ENCODE measurements at places on chromosomes 2 and 18. TPM values are rescaled to one million over a fixed set of nuclear protein-coding genes. Genes with fewer than 3 reads are reported as not detected.

The LBX2 gene
- not detected for total RNA-seq

The NTSR2 gene
- not detected for total RNA-seq

The NT5DC4 gene
- total RNA-seq, result not detected

The ABCG8 gene
- not detected for total RNA-seq
